H9 (cell line): ENCODE measurements at places on chromosomes 6 and 20.

DNA sequence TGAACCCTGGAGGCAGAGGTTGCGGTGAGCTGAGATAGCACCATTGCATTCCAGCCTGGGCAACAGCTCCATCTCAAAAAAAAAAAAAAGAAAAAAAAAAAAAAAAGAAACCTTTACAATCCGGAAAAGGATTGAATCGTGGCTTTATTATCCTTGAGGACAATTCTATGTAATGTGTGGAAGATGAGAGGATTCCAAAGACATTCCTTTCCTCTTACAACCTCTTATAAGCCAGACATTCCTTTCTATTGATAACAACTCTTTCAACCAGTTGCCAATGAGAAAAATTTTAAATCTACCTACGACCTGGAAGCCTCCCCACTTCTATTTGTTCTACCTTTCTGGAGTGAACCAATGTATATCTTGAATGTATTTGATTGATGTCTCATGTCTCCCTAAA, 91.2 kb upstream of the EEF1E1 start:
- no peak for DNase-seq

DNA sequence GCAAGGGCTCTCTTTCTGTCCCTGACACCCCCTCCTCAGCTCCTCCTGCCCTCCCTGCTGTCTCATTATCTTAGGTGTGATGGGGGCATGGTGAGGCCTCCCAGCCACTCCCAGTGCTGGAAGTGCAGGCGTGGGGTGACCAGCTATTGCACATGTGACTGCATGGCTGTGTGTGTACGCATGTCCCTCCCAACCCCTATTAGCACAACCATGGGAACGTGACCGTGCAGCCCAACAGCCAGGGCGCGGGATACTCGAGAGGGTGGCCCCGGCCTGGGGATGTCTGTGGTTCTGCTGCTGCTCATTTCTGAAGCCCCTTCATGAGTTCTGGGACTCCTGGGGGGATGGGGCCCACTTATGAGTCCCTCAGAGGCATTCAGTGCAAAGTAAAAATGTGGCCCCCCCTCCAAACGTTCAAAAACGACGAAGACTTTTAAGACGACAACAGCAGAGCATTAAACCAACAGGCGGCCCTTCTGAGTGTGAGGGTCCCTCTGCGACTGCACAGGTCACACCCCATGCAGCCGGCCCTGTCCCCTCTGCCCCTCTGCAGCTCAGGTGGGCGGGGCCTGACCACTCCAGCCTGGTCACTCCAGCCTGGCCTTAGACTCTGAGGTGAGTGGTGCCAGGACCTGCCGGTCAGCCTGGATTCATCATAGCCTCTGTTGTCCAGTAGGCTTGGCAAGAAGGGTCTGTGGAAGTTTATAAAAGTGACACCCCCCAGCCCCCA, 51.1 kb downstream of the RBM38 start:
- DNase-seq = no peak

DNA sequence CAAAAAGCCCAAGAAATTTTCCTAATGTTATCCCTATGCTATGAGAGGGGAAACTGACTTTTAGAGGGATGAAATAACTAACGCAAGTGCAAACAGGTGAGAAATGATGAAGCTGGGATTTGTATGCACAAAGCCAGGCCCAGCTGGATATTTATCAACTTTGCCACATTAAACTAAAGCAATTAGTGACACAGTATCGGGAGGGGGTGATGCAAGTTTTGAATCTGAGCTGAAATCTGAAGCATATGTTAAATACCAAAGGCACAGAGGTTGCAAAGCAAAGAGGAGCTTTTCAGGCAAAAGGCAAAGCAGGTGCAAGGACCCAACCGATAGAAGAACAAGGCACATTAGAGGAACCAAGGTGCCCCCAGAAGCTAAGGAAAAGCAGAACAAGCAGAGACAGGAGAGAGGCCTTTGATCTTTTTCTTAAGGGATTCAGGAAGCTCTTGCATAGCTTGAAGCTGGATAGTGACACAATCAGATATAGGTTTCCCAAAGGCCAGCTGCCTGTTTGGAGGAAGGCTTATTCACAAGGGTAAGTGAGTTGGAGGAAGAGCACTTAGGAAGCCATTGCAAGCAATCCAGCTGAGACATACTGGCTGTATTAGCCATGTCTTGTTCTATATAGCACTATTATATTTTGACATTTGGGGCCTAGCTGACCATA, 207.5 kb downstream of the HIVEP2 start:
- DNase-seq = no peak

DNA sequence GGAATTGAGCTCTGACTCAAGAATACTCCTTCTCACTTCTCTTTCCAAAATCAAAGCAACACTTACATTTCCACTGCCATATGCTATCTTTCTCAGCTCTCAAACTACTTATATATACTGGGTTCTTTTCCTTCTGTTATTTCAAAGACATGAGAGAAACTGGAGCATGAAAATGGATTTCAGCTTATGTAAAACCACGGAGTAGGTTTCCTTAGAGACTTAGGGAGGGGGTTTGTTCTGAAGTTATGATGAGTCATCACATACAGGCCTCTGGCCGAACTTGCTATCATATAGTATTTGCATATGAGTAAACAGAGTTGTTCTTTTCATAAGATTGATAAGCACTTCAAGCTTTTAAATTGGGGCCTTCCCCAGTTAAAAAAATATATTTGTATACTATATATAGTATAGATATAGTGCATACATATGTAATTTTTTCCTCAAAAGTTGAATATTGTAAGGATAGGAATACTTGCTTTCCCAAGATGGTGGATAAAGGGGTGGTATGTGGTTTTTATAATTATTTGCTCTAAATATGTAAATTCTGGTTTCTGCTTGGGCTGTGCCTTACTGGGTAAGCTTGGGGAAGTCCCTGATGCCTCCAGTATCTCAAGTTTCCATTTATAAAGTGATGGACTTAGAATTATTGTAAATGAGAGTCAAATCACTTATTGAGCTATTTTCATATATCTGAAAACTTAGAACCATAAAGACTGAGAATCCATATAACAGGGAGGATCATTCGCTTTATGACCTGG, 273.9 kb downstream of the RFPL4B start:
- DNase-seq = no peak

- no peak for DNase-seq
Observed at GRCh38 chr6:55379895-55380294, 52.6 kb downstream of the GFRAL start.

GRCh38 chr20:43536041-43536816, 22.6 kb upstream of the SGK2 start:
- DNase-seq = no peak

GRCh38 chr6:54601600-54602300, 244.8 kb upstream of the FAM83B start:
- no peak for DNase-seq

GRCh38 chr6:101830501-101831031, 437.1 kb downstream of the GRIK2 start:
- no peak for DNase-seq

GRCh38 chr6:159953091-159953601, 15.7 kb upstream of the IGF2R start:
- DNase-seq = no peak

DNA sequence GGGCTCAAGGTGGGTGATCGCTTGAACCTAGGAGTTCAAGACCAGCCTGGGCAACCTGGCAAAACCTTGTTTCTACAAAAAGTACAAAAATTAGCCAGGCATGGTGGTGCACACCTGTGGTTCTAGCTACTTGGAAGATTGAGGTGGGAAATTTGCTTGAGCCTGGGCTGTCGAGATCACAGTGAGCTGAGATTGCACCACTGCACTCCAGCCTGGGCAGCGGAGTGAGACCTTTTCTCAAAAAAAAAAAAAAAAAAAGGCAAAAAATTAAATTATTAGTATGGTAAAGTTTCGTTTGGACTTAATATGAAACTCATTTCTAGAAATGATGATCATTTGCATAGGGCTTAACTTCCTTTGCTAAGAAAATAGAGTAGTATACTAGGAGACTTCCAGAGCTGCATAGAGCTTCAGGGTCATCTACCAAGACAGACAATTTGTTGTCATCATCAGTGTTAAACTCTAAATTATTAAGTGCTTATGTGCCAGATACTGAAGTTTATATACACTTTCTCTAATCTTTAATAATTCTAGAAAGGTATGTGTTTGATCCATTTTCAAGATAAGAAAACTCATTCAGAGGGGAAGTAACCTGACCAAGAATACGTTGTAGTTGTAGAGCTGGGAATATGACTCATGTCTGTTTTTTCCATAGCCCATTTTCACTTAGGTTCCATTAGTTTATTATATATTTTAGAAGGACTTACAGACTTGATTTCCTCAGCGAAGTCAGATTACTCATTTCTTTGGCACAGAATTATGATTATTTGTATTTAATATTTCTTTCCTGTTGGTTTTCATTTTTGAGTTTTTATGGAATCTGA, 84.5 kb downstream of the SLC16A10 start:
- DNase-seq = no peak

DNA sequence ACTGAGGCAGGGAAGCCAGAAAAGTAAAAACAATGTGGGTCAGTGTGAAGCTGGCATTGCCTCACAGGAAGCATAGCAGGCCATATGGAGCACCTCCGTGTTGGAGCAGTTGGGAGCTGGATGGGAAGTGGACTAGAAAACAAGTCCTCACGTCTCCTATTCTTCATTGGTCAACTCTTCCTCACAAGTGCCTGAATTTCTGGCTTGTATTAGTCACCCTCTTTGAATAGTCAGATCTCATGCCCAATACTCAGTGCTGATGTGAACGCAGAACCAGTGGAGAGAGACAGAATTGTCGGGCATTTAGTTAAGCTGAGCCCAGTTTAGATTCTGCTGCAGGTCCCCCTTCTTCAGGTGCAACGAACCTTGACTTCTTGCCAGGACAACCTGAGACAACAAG, 22.3 kb upstream of the RSPO3 start:
- DNase-seq = no peak

- DNase-seq = no peak
Observed at GRCh38 chr6:165626711-165627110, 36.3 kb downstream of the PDE10A start.

DNA sequence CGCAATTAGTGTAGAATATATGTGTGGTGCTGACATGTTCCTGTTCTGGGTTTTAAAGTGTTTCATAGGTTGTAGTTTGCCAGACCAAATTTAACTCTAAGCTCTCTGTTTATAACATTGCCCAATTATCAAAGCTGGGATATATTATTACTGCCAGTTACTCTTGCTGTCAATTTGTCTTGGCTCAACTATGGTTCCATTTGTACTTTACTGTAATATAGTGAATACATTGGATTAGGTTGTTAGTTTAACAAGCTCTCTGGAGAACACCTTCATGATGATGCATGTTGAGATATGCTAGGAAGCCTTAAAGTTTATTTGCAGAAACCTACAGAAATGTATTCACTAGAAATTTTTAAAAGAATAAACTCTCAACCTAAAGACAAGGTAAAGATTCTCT, 259.6 kb downstream of the ZFAND3 start:
- DNase-seq = no peak

DNA sequence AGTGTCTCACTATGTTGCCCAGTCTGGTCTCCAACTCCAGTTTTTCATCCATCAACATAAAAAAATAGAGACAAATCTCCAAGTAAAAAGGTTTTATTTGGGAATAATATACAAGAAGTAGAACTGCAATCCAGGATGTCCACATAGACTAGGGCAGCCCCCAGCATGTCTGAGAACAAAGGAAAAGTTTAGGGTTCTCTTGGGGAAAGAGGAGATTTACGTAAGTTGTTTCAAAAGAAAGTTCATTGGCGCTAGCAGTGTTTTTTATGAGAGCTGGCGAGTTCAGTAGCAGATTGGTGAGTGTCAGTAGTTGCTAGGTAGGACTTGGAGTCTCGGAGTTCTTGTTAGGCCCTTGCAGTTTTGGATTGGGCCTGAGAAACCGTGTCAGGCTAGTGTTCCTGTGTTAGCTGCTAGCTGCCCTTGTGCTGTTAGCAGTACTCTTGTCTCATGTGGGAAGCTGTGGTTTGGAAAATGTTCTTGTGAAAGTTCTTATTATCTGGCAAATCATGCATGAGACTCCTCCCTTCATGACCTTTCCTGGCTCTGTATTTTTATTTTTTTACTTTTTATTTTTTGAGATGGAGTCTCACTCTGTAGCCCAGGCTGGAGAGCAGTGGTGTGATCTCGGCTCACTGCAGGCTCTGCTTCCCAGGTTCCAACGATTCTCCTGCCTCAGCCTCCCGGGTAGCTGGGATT, 24.7 kb downstream of the TTLL9 start:
- DNase-seq = peak; percentile 62

- DNase-seq = no peak
Observed at GRCh38 chr6:163001330-163001729, 273.6 kb downstream of the PACRG start.

DNA sequence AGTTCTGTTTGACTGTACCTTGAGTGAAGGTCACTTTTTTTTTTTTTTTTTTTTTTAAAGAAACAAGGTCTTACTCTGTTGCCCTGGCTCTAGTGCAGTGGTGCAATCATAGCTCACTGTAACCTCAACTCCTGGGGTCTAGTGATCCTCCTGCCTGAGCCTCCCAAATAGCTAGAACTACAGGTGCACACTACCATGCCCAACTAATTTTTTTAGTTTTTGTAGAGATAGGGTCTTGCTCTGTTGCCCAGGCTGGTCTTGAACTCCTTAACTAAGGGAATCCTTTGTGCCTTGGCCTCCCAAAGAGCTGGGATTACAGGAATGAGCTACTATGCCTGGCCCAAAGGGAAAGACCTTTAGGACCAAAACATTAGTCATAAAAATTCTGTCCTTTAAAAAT, 413.7 kb downstream of the CDKAL1 start:
- DNase-seq = no peak

GRCh38 chr20:39829661-39830060, 859.4 kb downstream of the MAFB start:
- no peak for DNase-seq

DNA sequence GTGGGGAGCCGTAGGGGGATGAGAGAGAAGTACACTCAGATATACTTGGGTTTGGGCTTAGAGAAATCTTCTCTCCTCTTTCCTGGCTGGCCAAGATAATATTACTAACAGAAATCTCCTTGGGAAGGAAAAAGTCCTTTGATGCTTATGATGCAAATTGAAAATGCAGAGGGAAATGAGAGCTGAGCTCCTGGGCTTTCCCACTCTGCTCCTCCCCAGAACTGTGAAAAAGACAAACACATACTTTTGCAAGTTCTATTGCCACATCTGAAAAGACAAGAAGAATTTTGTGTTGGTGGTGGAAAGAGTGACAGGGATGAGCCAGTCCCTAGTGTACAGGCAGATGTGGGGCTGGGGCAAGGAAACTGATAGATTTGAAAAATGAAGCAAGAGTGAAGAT, 185.9 kb downstream of the ANKRD60 start:
- no peak for DNase-seq
